Activated effector memory CD4-positive, alpha-beta T cell treated with Interleukin-2 at 50 U/mL for 16 hours (primary cell): ENCODE measurements at places on chromosomes 13 and 19.

DNA sequence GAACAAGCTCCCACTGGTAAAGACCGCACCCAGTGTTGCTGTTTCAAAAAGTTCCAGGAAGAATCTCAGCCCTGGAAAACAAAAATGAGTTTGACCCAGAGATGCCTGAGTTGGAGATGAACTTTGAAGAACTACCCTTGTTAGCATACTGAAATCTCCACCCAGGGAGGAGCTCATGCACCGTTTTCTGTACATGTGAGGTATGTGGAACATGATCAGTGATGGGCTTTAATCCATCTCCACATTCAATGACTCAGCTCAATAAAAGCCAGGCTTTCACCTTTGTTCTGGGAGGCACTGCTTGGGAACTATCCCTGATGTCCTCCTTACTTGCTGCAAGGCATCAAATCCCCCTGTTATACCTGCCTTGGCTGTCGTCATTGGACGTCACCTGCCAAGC, 279.9 kb downstream of the UQCRFS1 start:
- DNase-seq = no peak

DNA sequence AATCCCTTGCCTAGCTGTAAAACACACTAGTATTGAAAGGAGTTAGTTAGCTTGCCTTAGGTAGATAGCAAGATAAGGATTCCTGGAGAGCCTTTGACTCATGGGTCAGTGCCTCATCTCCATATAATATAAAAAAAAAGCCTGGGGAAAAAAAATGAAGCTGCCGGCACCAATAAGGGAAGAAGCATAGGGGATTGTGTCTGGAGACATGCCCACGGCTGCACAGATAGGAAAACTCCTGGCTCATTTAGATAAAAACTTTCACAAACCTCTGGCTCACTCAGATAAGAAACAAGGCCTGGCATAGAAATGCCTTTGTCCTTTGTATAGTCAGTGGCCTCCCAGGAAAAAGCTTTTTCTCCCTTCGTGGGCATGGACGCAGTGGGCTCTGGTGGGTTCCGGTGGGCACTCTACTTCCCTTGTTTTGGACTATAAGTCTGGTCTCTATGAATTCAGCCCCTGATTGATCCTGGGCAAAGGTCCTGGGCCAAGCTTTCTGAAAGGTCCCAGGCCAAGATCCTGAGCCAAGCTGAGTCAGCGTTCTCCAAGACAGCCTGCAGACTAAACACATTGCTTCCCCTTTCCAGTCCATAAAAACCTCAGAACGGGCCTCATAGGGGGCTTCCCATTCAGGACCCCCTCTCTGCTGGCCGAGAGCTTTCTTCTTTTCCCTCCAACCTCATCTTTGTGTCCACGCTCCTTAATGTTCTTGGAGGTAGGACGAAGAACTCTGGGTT, 4.9 kb upstream of the OR7A17 start:
- no peak for DNase-seq

GRCh38 chr19:30430206-30430734, 58.1 kb downstream of the ZNF536 start:
- no peak for DNase-seq

- no peak for DNase-seq
Observed at GRCh38 chr19:34579281-34580054, 97.5 kb downstream of the SCGB2B2 start.

DNA sequence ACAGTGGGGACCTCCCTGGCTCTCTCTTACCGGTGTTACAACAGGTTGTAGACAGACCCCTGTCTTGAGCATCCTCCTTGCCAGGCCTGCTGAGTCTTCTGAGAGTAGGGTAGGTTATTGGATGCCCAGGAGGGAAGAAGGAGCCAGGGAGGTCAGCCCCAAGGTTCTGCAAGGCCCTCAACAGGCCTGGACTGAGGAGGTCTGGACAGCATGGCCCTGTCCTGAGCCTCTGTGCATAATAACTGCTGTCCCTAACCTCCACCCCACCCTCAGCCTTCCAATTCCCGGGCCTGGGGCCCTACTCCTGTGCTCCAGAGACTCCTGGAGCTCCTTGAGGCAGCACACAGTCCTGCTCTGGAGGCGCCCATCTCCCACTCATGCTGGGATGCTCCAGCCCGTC, 336 bp downstream of the CD22 start:
- DNase-seq = no peak

- DNase-seq = no peak
Observed at GRCh38 chr13:40145139-40145538, 489.7 kb downstream of the COG6 start.

DNA sequence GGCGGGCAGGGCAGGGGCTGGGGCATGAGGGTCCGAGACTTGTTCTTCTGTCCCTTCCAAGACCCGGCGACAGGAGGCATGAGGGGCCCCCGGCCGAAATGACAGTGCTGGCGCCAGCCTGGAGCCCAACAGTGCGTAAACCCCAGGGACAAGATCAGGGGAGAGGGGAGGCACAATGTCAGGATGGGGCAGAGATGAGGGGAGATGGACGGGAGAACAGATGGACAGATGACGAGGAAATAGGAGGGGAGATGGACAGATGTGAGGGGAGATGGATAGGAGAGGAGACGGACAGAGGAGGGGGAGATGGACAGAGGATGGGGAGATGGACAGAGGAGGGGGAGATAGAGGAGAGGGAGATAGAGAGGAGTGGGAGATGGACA, 518 bp downstream of the FLT3LG start:
- DNase-seq = no peak

DNA sequence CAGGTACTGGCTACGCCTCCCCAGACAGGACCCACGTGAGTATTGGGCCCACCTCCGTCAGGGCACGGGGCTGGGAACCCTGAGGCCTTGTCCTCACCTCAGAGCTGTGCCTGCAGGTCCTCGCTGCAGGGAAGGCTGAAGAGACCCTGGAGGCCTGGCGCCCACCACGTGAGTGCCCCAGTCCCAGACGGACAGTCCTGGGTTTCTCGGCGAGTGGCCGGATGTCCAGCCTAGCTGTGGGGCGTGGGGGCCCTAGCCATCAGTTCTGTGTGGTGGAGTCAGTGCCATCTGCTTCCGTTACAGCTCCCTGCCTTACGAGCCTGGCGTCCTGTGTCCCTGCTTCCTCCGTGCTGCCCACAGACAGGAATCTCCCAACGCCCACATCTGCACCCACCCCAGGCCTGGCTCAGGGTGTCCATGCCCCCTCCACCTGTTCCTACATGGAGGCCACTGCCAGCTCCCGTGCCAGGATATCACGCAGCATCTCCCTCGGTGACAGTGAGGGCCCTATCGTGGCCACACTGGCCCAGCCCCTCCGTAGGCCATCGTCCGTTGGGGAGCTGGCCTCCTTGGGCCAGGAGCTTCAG, 7.8 kb upstream of the OVOL3 start:
- no peak for DNase-seq

DNA sequence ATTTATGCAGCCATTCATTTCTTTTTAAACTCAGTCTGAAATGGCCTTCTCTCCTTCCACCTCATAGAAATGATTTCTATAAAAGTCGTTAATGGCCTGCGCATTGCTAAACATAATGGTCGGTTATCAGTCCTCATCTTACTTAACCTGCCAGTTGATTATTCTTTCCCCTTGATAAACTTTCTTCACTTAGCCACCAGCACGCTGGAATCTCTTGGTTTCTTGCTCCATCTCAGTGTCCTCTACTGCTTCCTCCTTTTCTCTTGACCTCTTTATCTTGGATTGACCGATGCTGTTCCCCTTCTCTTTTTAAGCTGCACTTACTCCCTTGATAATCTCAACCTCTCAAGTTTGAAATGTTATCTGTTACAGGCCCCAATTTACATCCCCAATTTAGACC, 12.2 kb upstream of the CLC start:
- no peak for DNase-seq
